ENCODE measurements at places on chromosomes 2 and 18. TPM values are rescaled to one million over a fixed set of nuclear protein-coding genes. Genes with fewer than 3 reads are reported as not detected.

CYBRD1 gene
- 132 TPM for total RNA-seq

RNU2-63P gene
- 3.9 TPM for total RNA-seq

NTSR2 gene
- not detected for total RNA-seq

CGREF1 gene
- total RNA-seq, result 0.37 TPM

LCT gene
- not detected for total RNA-seq

RAMP1 gene
- total RNA-seq, result 48.5 TPM

CBLN2 gene
- total RNA-seq, result not detected

- no peak overlapping the region for H3K27ac ChIP-seq
These were observed 42.4 kb downstream of the ASB18 start for GRCh38 chr2:236221798-236222197.

DNA sequence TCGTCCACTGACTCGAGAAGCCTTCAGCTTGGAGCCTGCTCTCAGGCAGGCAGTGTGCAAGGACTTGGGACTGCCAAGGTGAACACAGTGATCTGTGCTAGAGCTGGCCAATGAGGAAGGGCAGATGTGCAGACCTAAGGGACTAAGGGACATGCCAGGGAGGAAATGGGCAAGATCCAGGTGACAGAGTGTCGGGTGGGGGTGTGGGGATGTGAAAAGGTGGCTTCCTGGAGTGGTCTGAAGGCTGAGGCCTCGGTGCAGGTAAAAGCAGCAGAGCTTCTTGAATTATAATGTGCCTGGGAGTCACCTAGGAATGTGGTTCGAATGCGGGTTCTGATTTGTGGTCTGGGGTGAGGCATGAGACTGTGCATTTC, 42.0 kb downstream of the STEAP3 start:
- no peak overlapping the region for H3K27ac ChIP-seq
- no peak for DNase-seq

GRCh38 chr2:224335991-224336390, 65.9 kb downstream of the FAM124B start:
- no peaks in the 10 kb centered on the region for H3K4me1 ChIP-seq
- DNase-seq, result no peak
- no peaks in the 10 kb centered on the region for H3K27me3 ChIP-seq
- no peak overlapping the region for H3K4me3 ChIP-seq
- no peak overlapping the region for H3K27ac ChIP-seq
- H3K36me3 ChIP-seq, result no peaks in the 10 kb centered on the region

DNA sequence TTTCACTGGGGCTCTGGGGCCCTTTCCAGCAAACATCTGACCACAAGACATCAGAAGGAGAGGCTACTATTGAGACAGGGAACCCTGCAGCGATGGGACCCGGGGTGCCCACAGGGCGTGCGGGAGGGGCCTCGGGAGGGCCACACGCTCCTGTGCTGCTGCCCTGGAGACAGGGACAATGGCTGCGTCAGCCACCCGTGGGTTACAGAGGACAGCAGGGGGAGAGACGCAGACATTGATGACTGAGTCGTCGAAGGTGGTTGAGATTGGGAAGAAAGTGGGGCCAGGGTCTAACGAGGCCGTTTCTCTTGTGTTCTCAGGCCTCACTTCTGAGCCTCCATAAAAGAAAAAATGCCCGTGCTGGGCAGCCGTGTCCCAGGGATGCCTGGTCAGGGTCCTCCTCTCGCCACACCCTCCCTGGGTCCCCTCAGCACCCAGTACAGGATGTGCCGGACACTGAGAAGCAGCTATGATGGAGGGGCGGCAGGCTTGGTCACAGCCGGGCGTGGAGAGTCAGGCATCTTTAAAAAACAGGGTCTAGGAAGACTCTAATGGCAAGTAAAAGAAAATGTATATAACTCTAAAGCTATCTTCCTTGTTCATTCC, 73.9 kb downstream of the NDUFA10 start:
- no peaks in the 10 kb centered on the region for H3K4me1 ChIP-seq
- no peaks in the 10 kb centered on the region for H3K36me3 ChIP-seq
- H3K27me3 ChIP-seq, result no peaks in the 10 kb centered on the region
- H3K4me3 ChIP-seq, result no peak overlapping the region
- no peak overlapping the region for H3K27ac ChIP-seq
- DNase-seq, result no peak

DNA sequence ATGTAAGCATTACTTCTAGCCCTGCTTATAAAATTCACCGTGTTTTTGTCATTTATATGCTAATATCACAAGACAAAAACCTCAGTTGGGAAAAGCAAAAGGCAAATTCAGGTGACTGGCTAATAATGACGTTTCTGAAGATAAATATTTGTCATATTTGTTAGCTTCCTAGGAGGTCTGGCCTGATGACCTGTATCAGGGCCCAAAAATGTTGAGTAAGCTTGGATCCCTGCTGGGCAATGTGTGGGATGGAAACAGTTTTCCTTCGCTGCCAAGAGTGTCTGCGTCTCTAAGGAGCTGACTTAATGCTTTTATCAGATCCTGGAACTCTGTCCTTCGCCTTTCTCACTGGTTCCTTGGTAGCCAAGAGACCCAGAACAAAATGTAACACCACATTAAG, 230.1 kb upstream of the PXDN start:
- no peak overlapping the region for H3K27ac ChIP-seq
- DNase-seq, result no peak
- no peak overlapping the region for H3K4me3 ChIP-seq
- no peaks in the 10 kb centered on the region for H3K4me1 ChIP-seq
- H3K36me3 ChIP-seq, result no peaks in the 10 kb centered on the region

DNA sequence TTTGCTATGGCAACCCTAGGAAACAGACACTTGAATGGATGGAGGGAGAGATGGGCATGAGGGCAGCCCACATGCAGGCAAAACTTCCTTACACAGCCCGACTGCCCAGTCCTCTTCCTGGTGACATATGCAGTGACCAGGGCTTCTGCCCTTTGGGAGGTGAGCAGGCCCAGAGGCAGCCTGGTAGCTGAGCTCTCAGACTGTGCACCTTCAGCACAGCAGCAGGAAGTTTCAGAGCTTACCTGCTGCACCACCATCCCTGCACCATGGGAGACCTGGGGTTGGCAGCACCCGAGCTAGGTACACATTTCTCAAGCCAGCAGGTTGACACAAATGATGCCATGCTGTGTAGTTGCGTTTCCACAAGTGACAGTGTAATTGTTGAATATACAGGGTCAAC, 97.6 kb upstream of the LMAN1 start:
- H3K27ac ChIP-seq, result no peak overlapping the region
- H3K36me3 ChIP-seq, result no peaks in the 10 kb centered on the region
- no peak for DNase-seq
- H3K4me1 ChIP-seq, result peaks cover 10% of the 10 kb centered on the region
- no peaks in the 10 kb centered on the region for H3K27me3 ChIP-seq

DNA sequence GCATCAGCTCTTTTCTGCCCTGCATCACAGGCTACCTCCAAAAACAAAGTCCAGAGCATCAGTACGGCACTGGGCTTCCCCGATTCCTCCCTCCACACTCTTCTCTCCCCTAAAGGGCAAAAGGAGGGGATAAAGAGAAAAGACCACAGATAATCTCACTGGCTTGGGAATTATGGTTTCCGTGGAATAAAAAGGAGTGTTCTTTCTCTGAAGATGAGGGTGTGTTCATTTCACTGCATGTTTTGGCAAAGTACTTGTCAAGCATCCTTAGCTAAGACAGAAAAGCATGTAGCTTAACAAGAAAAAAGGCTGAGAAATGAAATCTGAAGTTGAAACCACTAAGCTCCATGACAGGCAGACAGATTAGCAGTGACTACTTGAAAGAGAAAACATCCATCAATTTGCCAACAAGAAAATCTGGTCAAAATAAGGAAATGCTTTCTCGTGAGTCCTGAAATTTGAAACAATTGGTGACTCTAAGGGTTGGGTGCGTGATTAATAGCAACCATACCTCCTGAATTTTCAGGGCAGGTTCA, 20.6 kb upstream of the DSG3 start:
- H3K27ac ChIP-seq, result no peak overlapping the region
- no peaks in the 10 kb centered on the region for H3K4me1 ChIP-seq
- DNase-seq, result no peak

GRCh38 chr2:37671009-37671815, at the start of gene CDC42EP3:
TSS of gene CDC42EP3 (minus strand) at chr2:37671642. CDS start at chr2:37646587, 25,055 bp downstream.
- DNase-seq, result no peak
- H3K4me1 ChIP-seq, result peaks cover 48% of the 10 kb centered on the region
- no peaks in the 10 kb centered on the region for H3K27me3 ChIP-seq
- H3K36me3 ChIP-seq, result peaks cover 21% of the 10 kb centered on the region

DNA sequence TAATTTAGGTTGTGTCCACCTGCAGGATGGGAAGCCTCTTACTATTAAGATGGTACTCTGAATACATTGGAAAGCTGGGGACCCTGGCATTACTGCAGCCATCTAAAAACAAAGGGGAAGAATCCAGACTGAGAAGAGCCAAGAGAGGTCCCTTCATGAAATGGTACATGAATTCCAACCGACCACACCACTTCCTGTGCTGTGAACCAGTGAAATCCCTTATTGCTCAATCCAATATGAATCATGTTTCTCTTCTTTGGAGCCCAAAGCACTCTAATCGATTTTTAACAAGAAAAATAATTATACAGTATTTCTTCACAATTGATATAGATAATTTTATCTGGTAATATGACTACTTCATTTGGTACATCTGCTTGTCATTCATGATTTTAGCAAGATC, 479.7 kb upstream of the RAB6C start:
- no peaks in the 10 kb centered on the region for H3K27me3 ChIP-seq
- H3K4me1 ChIP-seq, result no peaks in the 10 kb centered on the region

GRCh38 chr18:67290421-67290820, 226.1 kb downstream of the DSEL start:
- no peak for DNase-seq
- H3K36me3 ChIP-seq, result no peaks in the 10 kb centered on the region

DNA sequence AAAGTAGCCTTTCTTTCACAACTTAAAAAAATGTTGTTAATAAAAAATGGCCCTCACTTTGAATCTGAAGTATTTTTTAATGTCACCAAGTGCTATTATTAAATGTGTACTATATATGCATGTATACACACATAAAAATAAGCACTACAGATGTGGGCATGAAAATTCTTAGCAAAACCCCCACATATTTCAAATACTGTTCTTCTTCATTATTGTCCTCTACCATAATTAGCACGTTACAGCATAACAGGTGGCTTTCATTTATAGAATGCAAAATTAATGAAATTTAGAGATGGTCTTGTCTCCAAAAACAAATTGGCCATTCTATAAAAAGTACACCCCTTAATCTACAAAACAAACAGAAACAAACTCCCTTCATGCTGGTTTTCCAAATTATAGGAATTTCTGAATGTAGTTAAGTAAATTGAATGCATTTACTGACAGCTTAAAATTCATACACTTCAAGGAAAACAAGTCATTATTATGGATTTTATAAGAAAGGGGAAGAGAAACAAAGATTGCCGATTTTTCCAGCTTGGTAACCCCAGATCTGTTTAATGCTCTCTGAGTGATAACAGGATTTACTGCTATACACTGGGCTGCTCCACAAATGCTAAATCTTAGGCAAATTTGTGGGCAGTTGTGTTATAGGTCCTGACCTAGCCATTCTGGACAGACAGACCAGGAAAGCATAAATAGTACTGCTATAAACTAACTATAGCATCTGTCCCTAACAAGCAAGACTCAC, 67.2 kb downstream of the SPRED2 start:
- DNase-seq, result no peak
- no peaks in the 10 kb centered on the region for H3K36me3 ChIP-seq
- H3K4me3 ChIP-seq, result no peak overlapping the region
- no peaks in the 10 kb centered on the region for H3K27me3 ChIP-seq
- peaks cover 41% of the 10 kb centered on the region for H3K4me1 ChIP-seq

DNA sequence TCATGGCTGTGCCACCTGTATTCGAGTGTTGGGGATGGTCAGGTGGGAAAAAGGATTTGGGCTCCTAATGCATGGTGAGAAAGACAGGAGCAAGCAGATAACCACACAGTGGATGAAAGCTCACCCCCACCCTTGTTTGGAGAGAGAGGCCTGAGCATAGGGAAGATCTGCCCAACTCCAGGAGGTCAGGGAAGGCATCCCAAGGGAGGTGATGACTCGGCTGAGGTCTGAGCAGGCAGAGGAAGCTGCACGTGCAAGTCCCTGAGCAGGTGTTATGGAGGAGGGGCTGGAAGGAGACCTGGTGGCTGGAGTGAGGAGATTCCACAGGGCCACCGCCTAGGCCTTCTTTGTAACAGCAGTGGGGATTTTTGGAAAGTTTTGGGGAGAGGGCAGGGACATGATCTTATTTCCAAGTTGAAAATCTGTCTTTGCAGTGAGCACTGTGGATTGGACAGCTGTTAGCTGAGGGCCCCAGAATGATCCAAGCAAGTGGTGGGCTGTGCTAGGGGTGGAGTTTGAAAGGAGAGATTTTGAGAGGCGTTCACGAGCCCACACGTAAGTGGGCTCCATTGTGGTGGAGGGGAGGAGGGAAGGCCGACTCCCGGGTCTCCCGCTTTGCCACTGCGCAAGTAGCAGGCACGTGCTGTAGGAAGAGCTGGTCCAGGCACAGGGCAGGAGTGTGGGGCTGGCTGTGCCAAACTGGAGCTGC, 228.5 kb downstream of the GLI2 start:
- H3K36me3 ChIP-seq, result no peaks in the 10 kb centered on the region
- peak; percentile 16 for DNase-seq
- H3K4me3 ChIP-seq, result no peak overlapping the region
- no peaks in the 10 kb centered on the region for H3K4me1 ChIP-seq
- no peak overlapping the region for H3K27ac ChIP-seq

DNA sequence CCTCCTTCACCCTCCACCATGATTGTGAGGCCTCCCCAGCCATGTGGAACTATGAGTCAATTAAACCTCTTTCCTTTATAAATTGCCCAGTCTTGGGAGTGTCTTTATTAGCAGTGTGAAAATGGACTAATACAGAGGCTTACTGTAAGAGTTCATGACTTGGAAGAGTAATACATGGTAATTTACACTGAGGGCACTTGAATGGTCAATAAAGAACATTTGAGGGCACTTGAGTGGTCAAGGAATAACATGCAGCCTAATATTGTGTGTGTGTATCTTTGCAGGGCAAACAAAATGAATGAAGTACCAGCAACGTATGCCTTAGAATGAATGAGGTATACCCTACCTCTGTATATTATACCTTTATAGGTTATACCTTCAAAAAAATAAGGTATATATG, 190.4 kb upstream of the SOX11 start:
- no peak overlapping the region for H3K27ac ChIP-seq
- no peak overlapping the region for H3K4me3 ChIP-seq
- H3K4me1 ChIP-seq, result no peaks in the 10 kb centered on the region
- H3K36me3 ChIP-seq, result no peaks in the 10 kb centered on the region

DNA sequence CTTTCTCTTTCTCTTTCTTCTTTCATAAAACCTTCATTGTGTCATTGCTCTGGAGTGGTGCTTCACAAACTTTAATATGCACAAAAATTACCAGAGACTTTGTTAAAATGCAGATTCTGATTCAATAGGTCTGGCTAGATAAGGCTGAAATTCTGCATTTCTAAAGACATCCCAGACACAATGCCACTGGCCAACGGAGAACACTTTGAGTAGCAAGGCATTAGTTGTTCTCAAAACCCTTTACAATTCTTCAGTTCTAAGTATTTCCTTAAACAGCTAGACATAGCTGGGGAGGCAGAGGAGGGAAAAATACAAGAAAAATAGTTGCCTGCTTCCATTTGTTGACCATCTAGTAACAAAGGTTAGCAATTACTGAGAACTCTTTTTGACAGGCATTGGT, 101.8 kb upstream of the PIK3C3 start:
- H3K4me1 ChIP-seq, result peaks cover 7% of the 10 kb centered on the region
- no peak overlapping the region for H3K4me3 ChIP-seq
- H3K36me3 ChIP-seq, result no peaks in the 10 kb centered on the region
- DNase-seq, result no peak

- H3K4me3 ChIP-seq, result peak overlapping the region; percentile 34
- peaks cover 42% of the 10 kb centered on the region for H3K4me1 ChIP-seq
- peak; percentile 60 for DNase-seq
- H3K27me3 ChIP-seq, result no peaks in the 10 kb centered on the region
- peak overlapping the region; percentile 92 for H3K27ac ChIP-seq
- H3K36me3 ChIP-seq, result no peaks in the 10 kb centered on the region
These were observed 38.7 kb downstream of the SCG2 start for GRCh38 chr2:223563462-223563861.

All from PC-9 (cell line).